ENCODE measurements at places on chromosomes 2 and 18.

GRCh38 chr2:239003624-239004273, 155.9 kb downstream of the TWIST2 start:
- DNase-seq, result no peak

DNA sequence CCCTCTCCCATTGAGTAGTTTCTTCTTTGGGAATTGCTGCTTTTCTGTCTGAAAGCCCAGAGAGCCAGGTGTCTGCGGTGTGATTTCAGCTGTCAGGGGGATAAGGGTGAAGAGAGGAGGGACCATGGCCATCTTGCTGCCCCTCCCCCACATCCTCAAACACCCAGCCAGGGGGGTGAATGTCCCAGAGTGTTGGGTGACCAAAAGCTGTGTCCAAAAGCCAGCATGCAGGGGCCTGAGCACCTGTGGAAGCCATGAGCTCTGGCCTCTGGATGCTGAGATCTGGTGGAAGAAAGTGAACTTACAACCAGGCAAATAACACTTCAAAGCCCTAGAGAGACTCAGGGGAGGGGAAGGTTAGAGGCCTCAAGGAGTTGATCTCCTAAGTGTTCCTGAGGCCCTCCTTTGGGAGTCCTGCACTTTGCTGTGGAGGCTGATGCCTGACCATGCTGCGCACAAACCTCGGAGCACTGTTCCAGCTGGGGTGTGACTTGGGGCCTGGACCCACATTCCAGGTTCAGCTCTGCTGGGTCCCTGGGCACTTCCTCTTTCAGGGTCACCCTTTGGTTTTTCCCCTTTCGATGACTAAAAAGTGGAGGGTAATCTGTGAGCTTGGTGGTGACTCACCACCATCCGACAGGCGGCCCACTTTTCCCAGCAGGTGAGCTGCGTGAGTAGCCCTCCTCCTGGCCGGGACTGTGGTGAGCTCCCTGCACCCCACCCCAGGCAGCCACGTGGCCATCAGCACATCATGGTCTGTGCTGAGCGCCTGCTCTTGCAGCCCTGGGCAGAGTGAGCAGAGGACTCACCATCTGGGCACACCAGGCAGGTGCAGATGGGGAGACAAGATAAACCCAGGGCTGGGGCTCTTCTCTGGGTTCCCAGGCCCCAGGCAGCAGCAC, 66.8 kb upstream of the FOSL2 start:
- DNase-seq, result no peak

- DNase-seq, result no peak
Measured at GRCh38 chr18:58299936-58300335, 255.9 kb downstream of the NEDD4L start.

DNA sequence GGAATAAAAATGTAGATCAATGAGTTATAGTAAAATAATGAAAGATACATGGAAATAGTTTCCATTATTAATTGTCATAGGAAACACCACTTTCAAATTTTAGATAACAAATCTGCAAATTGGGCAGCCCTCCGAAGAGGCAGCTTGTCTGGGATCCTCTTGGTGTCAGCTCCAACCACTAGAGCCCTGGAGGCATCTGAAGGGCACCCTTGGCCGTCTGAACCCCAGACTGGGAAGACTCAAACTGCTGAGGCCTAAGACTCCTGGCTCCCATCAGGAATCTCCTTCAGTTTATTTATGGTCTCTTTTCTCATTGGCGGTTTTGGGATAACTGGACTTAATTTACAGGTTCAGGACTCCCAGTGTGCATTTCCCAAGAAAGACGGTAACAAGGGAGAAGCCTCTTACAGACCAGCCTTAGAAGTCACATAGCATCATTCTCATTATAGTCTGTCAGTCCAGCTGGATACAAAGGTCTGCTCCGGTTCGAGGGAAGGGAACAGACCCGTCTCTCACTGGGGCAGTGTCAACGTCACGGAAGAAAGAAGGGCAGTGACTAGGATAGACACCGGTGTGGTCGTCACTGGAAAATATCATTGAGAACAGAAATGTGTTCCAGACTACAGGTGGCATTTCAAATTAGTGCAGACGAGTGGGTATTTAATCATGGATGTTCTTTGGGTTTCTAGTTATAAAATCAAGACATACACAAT, 390.7 kb upstream of the NETO1 start:
- DNase-seq, result no peak

GRCh38 chr2:131016826-131017741, 76.2 kb downstream of the FAM168B start:
- DNase-seq, result no peak

DNA sequence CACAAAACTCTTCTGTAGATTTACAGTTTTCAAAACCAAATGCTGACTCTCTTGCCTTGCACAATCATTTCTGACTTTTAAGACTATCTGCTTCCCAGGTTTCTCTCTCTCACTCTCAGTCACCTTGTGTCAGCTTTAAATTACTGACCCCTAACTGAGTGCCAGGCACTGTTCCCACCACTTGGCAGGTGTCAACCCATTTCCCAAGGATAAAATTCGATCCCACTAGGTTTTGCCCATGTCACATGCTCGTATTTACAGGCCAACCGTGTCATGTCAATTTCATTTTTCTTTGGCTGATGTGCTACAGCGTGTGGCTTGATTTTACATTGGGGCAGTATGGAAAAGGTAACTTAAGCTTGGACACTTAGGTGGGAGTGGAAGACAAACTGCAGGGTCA, 26.1 kb upstream of the LMAN1 start:
- DNase-seq, result no peak

DNA sequence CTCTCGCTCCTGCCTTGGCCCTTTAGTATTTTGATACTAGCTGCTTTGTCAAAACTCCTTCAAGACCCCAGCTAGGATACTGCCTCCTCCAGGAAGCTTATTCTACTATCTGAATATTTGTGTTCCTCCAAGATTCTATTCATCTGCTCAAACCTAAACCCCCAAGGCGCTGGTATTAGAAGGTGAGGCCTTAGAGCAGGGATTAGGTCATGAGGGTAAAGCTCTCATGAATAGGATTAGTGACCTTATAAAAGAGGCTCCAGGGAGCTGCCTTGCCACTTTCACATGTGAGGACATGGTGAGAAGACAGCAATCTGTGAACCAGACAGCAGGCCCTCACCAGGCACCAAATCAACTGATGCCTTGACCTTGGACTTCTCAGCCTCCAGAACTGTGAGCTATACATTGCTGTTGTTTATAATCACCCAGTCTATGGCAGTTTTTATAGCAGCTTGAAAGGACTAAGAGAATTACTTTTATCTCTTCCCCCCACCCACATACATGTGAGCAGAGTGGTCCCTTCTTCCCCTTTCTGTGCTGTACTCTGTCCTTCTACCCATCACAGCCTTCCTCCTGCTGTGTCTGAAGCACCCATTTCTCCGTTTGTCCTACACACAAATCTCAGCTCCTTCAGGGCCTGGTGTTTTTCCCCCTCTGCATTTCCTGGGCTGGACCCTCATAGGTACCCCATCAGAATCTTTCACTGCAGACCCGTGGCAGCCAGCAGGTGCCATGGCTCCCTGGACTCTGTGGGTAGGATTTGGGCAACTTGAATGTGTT, 54.5 kb downstream of the HS1BP3 start:
- no peak for DNase-seq

DNA sequence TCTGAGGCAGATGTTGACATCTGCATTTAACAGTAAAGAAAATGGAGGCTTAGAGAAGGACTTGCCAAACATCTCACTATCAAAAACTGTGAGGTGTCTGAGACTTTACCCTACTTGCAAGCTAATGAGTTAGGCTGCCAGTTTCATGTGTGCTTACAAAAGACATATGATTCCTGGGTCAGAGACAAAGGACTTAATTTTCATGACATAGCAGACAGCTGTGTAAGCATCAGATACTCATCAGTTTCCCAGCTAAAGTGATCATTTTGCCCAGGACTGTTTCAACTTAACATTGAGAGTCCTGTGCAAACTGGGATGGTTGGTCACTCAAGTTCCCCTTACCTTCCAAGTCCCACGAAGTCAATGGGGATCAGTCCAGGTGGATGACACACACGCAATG, 18.9 kb upstream of the DAPL1 start:
- no peak for DNase-seq
